ENCODE measurements at places on chromosomes 4 and X.
A peak's percentile ranks its signal among the peaks of the same experiment; 100 is the strongest.

- DNase-seq: peak; percentile 74
Observed at GRCh38 chr4:139550724-139551429, 5.1 kb downstream of the SETD7 start.

- peak; percentile 12 for DNase-seq
Observed at GRCh38 chr4:81845761-81846160, 374.1 kb upstream of the RASGEF1B start.

DNA sequence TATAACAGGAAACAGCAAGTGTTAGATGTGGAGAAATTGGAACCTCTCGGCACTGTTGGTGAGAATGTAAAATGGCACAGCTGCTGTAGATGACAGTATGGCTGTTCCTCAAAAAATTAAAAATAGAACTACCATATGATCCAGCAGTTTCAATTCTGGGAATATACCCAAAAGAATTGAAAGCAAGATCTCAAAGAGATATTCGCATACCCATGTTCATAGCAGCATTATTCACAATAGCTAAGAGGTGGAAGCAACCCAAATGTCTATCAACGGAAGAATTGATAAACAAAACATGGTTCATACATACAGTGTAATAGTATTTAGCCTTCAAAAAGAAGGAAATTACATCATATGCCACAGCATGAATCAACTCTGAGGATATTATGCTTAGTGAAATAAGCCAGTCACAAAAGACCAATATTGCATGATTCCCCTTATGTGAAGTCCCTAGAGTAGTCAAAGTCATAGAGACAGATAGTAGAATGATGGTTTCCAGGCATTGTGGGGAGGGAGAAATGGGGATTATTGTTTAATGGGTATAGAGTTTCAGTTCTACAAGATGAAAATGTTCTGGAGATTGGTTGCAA lies 467.7 kb downstream of the IDS start:
- DNase-seq: no peak

DNA sequence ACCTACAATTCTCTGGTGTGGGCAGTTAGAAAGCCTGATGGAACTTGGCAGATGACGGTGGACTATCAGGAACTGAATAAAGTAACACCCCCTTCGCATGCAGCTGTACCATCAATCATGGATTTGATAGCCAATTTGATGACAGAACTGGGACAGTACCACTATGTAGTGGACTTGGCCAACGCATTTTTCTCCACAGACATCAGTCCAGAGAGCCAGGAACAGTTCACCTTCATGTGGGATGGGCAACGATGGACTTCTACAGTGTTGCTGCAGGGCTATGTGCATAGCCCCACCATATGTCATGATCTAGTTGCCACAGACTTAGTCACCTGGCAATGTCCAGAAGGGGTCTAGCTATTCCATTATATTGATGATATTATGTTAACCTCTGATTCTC lies 54.5 kb upstream of the CCDC149 start:
- DNase-seq: no peak

GRCh38 chr4:133524369-133524768 lies 375.3 kb downstream of the PCDH10 start:
- no peak for DNase-seq

- DNase-seq: no peak
Observed at GRCh38 chr4:76486588-76487276, 51.7 kb downstream of the SHROOM3 start.

DNA sequence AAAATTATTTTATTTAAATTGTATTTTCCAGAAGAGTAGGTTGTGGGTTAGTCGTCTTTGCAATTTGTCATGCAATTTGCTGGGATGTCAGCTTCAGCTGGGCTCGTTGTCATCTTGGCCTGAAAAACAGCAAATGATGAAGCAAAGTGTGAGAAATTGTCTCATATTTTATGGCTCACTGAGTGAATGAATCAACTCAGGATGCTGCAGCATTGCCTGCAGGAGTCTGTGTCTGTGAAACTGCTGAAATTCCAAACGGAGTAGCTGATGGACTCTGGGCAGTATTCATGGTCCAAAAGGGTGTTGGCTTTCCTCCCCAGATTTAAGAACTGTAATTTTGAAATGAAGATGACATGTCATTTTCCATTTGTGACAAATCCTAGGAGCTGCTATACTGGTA lies 37.2 kb downstream of the CXCL8 start:
- peak; percentile 65 for DNase-seq

DNA sequence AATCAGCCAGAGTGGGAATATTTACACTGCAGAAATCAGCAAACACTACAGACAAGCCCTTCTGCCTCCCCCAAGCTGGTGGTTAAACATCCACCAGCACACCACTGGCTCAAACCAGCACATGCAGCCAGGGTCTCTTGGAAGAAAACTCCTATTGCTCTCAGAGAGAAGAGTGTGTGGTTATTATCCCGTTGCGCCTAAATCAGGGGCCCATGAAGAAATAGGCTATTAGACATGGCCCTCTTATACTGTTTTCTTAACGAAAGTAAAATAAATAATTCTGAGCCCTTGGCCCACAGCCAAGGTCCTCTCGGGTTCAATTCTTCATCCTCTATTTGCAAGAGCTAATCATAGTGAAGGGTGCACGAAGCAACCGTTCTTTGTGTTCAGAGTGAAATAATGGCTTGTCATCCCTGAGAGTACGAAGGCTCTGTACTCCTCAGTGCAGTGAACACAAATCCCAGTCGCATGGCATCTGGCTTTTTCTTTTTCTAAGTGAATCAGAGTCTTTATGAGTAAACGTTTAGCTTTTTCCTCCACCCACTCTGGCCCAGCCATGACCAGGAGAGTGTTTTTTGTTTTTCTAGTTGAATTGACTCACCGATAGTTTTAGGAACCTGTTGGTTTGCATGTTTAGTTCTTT lies 33.4 kb upstream of the RBM47 start:
- DNase-seq: peak; percentile 64

GRCh38 chrX:49812177-49812576 lies 16.9 kb upstream of the PAGE4 start:
- DNase-seq: no peak

- DNase-seq: no peak
Observed at GRCh38 chrX:41881166-41881565, 42.2 kb downstream of the CASK start.

DNA sequence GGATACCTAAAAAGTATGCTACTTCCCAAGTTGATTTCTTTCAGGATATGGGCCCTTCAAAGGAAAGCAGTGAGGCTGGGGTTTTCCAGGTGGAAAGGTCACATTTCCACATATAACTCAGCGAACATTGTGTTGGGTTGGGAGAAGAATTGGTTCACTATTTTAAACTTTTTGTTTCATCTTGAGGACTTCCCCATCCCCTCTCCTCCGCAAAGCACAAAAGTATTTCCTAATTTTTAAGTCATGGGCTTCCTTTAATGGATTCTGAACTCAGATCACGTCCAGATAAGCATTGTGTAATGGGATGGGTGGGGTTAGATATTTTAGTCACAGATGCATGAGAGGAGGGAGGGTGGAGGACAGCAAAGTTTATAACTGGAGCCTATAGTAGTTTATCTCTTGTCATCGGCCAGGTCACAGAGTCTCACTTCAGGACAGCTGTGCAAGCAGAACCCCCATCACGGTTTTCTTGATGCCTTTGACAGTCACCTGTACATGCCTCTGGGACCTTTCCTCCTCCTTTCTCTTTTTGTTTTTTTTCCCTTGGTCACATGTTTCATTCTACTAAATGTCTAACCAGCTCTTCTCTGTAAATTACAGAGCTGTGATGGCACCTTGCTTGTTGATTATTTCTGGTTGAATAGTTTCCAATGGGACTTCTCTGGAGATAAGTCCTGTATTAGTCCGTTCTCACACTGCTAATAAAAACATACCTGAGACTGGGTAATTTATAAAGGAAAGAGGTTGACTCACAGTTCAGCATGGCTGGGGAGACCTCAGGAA lies 115.4 kb downstream of the PTTG2 start:
- DNase-seq: peak; percentile 61

GRCh38 chrX:65866146-65866545 lies 173.7 kb downstream of the VSIG4 start:
- DNase-seq: no peak

- peak; percentile 19 for DNase-seq
Observed at GRCh38 chrX:15376956-15377355, 7.3 kb downstream of the VEGFD start.

DNA sequence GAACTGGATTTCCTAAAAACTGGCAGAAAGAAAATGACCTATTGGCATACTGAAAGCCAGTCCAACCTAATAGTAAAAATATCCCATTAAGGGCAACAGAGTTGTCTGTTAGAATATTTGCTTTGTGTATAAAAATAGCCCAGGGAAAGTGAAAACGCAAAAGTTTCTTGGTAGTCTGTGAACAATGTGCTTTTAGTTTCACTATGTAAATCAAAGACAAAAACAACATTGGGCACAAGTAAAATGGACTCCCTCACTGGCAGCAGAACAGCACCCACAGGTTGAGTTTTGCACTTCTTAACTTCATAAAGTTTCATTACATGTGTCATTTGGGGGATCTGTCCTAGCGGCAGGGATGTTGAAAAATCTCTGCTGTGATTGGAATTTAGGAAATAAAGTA lies 4.3 kb upstream of the FGG start:
- peak; percentile 17 for DNase-seq

DNA sequence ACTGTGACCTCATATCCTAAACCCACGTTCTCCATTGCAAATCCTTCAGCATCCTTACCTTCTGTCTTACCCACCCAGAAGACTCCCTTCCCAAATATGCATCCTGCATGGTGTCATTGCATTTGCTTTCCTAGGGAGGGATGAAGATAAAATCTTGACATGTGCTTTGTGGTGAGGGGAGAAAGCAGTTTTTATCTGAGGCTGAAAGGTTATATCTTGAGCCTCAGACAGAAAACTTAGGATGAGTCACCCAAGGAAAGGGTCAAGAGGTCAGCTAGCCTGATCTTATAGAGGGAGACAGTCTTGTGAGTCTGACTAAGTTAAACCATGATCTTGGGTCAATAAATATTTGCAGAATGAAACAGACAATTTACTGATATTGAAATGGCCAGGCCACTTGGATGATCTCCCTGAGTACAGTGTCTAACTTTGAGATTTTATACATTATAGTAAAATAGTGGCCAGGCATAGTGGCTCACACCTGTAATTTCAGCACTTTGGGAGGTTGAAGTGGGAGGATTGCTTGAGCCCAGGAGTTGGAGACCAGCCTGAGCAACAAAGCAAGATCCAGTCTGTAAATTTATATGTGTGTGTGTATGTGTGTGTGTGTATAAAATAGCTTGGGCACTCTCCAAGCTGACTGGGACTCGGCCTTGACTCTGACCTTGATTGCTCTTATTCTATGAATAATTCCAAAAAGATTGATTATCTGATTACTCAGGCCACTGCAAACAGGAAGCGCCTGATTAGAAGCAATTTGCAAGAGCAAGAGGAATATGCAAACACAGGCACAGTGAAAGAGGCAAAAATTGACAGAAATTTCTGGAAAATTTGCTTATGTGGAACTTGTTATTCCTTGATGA lies 15.4 kb upstream of the FAM9C start:
- peak; percentile 63 for DNase-seq

- DNase-seq: peak; percentile 29
Observed at GRCh38 chr4:139786494-139787354, 121.1 kb downstream of the MGST2 start.

DNA sequence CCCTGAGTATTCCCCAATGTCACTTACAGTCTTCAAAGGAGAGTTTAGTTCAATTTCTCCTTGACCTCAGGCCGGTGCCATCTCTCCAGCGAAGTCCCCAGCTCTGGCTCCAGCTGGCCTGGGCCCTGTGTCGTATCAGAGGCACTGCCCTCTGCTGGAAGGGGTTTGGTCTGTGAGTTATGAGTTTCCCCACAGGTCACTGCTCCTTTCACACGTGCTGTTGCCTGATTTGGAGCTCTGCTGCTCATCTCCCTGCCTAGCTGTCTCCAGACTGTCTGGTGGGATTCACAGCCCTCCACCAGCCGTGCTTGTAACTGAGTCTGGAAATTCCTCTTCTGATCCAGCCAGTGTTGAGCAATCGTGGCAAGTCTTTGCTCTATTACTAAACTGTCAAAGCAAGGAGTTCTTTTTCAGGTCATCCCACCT lies at the start of gene RAP2C:
RAP2C (minus strand) TSS at position 105 of the 426 bp plus-strand sequence. CDS start 2,179 bp downstream, outside the sequence.
- peak; percentile 70 for DNase-seq

GRCh38 chrX:97167333-97167732 lies 283.6 kb downstream of the RPA4 start:
- no peak for DNase-seq

GRCh38 chr4:141425124-141425523 lies 204.4 kb downstream of the ZNF330 start:
- peak; percentile 95 for DNase-seq

DNA sequence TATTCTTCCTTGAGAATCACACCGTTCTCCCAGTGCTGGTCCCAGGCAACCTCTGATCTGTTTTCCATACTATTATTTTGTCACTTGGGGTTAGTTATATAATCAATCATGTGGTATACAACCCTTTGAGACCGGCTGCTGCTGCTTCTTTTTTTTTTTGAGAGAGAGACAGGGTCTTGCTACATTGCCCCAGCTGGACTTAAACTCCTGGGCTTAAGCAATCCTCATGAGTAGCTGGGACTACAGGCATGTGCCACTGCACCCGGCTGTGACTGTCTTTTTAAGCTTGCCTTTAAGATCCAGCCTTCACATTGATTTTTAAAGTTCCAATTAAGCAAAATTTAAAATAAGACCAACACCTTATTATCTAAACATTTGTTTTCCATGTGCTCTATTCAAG lies 86.7 kb upstream of the EXOC1L start:
- no peak for DNase-seq

DNA sequence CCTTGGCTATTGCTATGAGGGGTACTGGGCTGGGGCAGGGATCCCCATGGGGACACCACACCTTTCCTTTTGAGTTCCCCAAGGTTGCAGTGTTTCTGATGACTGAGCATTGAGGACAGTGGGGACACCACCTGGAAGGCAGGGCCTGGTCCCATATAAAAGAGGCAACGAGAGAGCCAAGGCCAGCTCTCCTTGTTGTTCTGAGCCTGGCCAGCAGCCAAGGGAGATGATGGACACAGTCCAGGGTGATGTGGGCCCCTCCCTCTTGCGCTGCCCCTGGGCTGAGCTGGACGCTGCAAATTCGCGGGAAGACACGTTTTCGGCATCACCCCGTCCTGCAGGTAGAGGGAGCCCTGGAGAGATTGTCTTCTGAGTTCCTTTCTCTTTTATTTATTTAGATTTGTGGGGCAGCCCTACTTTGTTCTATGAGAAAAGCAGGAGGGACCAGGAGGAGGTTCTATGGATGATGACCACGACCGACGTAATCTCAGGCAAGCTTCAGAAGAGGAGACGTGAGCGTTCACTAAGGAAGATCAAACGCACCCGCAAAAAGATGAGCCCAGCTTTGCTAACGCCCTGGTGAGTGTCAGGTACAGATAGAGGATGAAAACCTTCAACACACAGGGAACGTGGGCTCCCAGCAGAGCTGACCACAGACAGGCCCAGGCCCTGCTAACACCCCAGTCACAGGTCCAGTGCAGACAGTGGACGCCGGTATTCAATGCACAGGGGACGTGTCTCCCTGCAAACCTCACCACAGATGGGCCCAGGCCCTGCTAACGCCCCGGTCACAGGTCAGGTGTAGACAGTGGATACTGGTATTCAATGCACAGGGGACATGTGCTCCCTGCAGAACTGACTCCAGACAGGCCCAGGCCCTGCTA lies 97.4 kb downstream of the SHOX start:
- DNase-seq: peak; percentile 3

- DNase-seq: peak; percentile 55
Observed at GRCh38 chr4:109574443-109574850, 14.4 kb downstream of the MCUB start.

- DNase-seq: no peak
Observed at GRCh38 chrX:22662776-22663175, 337.0 kb upstream of the DDX53 start.

Measured in choroid plexus epithelial cell (primary cell).